ENCODE measurements at places on chromosomes 3 and 15.
A peak's percentile ranks its signal among the peaks of the same experiment; 100 is the strongest.

DNA sequence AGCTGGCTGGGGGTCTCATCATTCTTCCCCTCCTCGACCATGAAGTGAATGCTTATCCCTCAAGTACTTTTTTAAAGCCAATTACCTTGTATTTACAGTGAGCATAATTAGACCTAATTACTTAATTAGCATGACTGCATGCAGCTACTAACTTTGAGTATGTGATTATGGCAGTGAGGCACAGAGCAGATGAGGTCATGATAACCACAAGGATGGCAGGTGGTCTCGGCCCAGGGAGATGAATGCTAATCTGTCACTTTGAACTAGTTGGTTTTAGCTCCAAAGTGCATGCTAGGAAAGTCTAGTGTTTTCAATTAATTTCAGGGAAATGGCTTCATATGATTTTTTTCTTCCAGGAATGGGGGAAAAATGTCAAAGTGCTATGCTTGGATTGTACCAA lies 233.8 kb downstream of the NTRK3 start:
- DNase-seq, result no peak

GRCh38 chr3:64490180-64490724 lies 197.5 kb downstream of the ADAMTS9 start:
- no peak for DNase-seq

DNA sequence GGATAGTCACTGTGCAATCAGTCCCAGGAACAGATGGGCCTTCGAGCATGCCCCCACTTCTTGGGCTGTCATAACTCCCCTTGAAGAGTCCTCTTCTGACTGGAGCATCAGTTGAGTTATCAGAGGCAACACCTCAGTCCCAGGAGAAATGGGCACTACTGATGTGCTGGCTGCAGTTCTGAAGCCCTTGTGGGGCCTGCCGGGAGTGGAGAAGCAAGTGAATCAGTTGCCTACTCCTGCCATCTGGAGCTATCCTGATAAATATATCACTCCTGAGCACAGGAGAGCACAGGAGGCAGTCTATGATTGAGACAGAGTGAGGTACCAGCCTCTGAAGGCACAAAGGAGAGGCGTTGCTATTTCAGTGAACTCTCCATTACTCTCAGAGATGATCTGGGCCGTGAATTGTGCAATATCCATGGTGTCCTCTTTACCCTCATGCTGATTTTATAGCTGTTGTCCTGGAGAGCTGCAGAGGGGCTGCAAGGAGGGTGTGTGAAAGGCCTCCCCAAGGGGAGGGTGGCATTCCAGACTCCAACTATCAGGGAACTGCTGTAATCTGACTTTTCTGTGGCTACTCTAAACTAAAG lies 344.2 kb upstream of the ROPN1 start:
- DNase-seq, result no peak

GRCh38 chr3:67389176-67389575 lies 265.2 kb downstream of the SUCLG2 start:
- DNase-seq, result no peak

DNA sequence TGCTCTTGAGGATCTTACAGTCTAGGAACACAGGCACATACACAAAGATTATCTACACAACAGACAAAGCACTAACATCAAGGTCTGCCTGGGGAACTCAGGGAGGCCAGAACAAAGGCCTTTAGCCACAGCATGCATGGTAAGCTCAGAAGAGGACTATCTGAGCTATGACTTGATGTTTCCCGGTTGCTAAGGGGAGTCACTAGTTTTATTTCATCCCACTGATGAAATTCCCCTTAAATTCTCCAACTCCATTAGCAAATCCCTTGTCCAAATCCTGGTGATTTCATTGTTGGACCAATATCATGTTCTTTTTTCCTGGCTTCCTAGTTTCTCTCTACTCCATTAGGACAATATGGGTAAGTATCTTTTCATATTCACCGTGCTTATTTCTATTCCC lies 23.3 kb downstream of the FBN1 start:
- DNase-seq, result no peak

GRCh38 chr3:69326855-69327300 lies 59.0 kb downstream of the FRMD4B start:
- no peak for DNase-seq

GRCh38 chr3:50369012-50369670 lies 9.8 kb upstream of the TMEM115 start:
- DNase-seq, result no peak

- DNase-seq, result no peak
These were observed 157.5 kb downstream of the NUP210 start for GRCh38 chr3:13262493-13263211.

GRCh38 chr3:159726231-159726964 lies 262.2 kb upstream of the IL12A start:
- peak; percentile 67 for DNase-seq

DNA sequence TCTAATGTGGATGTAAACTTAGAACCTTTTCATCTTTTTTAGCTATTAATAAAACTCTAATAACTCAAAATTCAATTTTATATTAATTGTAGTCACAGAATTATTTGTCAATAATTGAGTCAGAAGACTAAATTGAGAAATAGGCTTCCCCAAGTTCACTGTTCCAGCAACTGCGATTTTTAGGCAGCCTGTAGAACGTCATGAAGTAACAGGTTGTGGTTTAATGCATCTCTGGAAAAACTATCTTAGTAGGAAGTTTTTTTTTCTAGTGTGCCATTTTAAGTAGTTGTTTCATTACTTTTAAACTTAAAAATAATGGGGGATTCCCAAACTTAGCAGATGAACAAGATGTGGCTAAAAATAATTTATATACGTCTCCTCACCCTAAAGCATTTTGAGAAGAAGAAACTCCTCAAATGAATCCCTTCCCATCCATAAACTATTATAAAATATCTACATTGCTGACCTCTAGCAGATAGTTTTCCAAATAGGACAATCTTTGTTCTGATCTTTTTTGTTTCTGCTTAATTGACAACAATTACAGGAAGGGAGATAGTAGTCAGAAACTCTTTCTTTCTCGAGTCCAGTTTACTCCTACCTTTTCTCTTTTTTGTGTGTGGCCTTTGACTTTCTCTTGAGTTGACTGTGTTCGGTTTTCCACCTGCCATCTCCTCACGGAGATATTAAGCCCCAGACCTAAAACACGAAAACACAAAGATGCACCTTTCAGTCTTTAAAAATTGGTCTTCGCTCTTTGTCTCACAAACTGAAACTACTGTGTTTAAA lies 43.1 kb downstream of the LRCH3 start:
- DNase-seq, result no peak

DNA sequence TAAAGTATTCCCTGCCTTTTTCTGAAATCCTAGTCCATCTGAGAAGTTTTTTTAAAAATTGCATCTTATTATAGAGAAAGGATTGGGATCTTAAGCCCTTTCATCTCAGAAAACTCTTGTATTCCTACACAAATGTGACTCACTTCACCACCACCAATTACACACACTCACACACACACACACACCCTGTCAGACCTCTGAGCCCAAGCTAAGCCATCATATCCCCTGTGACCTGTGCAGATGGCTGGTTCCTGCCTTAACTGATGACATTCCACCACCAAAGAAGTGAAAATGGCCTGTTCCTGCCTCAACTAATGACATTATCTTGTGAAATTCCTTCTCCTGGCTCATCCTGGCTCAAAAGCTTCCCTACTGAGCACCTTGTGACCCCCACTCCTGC lies 1181.9 kb downstream of the ROBO2 start:
- DNase-seq, result no peak

- DNase-seq, result no peak
These were observed 274.4 kb downstream of the ADAMTSL3 start for GRCh38 chr15:83928392-83928734.

GRCh38 chr3:28188686-28189085 lies 52.7 kb upstream of the CMC1 start:
- DNase-seq, result no peak

DNA sequence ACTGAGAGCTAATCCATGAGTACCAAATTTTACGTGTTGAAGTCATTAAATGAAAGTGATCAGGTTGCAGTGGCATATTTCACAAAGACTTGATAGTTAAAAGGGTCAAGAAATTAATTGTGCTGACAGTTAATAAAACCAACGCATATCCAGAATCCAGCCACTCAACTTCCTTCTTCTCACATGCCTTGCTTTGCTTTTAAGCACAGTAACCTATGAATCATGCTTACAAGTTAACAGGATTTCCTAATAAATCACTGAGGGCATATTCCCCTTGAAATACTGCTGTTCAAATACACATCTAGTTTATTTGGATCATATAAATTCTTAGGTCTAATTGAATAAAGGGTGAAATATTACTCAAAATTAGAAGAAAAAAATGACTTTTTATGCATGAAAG lies 801.5 kb upstream of the EPHA6 start:
- no peak for DNase-seq

GRCh38 chr3:12948371-12948770 lies 107.0 kb upstream of the RPL32 start:
- DNase-seq, result no peak

DNA sequence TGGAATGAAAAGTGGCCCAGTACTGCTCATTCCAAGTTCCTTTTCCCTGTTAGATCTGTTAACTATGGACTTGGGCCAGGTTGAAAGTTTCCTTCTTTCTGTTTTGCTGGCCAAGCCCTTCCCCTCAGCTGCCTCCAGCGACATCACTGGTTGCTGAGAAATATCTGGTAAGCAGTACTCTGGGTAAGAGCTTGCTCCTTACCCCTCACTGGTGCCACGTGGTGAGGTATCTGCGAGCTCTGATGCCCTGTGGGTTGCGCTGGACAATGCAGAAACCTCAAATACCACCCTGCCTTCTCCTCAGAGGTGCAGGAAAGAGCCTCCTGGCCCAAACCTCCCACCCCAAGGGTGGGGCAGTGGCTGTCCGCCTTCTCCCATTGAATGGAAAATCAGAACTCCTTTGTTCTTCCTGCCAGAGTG lies 42.9 kb upstream of the APH1B start:
- DNase-seq, result no peak

DNA sequence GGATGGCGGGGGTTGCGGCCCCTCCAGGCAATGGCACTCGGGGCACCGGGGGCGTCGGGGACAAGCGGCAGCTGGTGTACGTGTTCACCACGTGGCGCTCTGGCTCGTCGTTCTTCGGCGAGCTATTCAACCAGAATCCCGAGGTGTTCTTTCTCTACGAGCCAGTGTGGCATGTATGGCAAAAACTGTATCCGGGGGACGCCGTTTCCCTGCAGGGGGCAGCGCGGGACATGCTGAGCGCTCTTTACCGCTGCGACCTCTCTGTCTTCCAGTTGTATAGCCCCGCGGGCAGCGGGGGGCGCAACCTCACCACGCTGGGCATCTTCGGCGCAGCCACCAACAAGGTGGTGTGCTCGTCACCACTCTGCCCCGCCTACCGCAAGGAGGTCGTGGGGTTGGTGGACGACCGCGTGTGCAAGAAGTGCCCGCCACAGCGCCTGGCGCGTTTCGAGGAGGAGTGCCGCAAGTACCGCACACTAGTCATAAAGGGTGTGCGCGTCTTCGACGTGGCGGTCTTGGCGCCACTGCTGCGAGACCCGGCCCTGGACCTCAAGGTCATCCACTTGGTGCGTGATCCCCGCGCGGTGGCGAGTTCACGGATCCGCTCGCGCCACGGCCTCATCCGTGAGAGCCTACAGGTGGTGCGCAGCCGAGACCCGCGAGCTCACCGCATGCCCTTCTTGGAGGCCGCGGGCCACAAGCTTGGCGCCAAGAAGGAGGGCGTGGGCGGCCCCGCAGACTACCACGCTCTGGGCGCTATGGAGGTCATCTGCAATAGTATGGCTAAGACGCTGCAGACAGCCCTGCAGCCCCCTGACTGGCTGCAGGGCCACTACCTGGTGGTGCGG lies 1.9 kb downstream of the CHST2 start:
- DNase-seq, result no peak

- no peak for DNase-seq
These were observed at the start of gene LTK for GRCh38 chr15:41513506-41514227. TSS of gene LTK (minus strand) at chr15:41513827. CDS start at chr15:41513709, 118 bp downstream.

DNA sequence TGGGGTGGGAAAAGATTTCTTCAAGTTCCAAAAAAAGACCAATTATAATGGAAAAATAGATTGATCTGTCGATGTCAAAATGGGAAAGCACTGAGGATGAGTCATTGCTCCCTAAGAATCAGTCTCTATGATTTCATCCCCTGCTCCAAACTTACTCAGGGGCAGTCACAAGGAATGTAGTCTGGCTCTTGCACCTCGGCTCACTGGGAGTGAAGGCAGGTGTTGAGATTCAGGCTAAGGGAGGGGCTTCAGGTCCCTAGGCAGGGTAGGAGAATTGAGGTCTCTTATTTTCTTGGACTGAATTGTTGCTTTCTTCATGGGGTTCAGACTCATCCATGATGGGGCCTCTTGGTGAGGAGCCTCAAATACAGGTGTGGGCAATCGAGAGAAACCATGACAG lies 14.2 kb downstream of the ESYT3 start:
- DNase-seq, result no peak

GRCh38 chr15:93221759-93222158 lies 132.7 kb upstream of the RGMA start:
- DNase-seq, result no peak

- no peak for DNase-seq
These were observed 17.8 kb upstream of the CLDN1 start for GRCh38 chr3:190340071-190340470.

- DNase-seq, result no peak
These were observed 57.8 kb downstream of the DTWD1 start for GRCh38 chr15:49678655-49679054.

DNA sequence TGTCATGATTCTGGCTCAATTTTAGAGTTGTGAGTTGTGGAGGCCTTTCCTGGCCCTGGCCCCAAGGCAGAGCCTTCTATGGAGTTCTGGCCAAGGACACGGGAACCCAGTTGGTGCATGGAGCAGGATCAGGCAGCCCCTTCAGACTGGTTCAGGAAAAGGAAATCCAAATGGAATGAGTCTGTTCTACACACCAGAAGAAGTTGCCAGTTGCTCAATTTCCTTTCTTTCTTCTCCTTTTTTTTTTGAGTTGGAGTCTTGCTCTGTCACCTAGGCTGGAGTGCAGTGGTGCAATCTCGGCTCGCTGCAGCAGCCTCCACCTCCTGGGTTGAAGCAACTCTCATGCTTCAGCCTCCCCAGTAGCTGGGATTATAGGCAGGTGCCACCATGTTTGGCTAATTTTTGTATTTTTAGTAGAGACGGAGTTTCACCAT lies 28.9 kb upstream of the BHLHE40 start:
- DNase-seq, result no peak

DNA sequence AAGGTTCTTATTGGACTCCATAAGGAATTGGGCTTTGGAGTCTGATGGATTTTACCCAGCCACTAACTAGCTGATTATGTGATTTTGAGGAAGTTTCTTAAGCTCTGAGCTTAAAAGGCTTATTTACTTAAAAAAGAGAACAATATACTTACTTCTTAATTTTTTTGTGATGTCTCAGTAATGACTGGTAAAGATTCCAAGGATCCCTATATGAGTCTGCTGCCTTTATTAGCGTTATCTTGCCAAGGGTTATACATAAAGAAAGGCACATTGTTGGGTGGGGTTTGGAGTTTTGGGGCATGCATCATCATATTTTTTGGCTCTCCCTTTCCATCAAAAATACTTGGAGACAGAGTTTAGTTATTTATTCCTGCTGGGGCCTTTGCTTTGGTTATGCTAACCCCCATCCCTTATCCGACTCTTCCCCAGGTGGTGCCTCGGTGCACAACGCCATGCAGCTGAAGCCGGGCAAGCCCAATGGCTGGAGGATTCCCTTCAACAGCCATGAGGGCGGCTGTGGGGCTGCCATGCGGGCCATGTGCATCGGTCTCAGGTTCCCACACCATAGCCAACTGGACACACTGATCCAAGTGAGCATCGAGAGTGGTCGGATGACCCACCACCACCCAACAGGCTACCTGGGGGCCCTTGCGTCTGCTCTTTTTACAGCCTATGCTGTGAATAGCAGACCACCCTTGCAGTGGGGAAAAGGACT lies 6.7 kb downstream of the ADPRH start:
- no peak for DNase-seq

GRCh38 chr3:112056451-112056929 lies 22.0 kb downstream of the TMPRSS7 start:
- peak; percentile 77 for DNase-seq
